ENCODE measurements at places on chromosomes 5 and 9. TPM values are rescaled to one million over a fixed set of nuclear protein-coding genes. Genes with fewer than 3 reads are reported as not detected.

GRCh38 chr9:125564631-125565030 is 142.4 kb downstream of the MAPKAP1 start:
- H3K27ac ChIP-seq, result no peak overlapping the region
- no peaks in the 10 kb centered on the region for H3K27me3 ChIP-seq
- H3K36me3 ChIP-seq, result no peaks in the 10 kb centered on the region

DNA sequence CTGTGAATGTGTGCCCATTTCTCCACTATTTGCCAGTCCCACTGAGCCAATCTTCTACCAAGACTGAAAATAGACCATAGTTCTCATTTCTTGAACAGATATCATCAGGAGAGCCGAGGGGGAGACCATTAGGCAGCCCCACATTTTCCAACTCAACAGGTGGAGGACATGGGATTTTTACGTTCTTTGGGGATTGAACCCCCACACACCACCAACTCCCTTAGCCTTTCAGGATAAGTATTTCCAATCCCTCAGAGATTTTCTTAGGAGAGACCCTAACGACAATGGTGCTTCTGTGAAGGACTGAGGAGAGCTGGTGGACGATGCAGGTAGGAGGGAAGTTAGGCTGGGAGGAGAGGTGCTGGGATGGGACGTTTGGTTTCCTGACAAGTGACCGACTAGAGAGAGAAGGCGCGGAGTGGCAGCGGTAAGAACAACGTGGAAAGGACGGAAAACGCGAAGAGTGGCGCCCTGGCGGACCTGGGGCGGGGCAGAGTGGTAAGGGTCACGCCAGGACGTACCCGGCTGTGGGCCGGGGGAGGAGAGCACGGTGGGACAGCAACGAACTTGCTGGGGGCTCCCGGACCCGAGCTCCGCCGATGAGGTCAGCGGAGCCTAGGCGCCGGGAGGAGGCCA is 681 bp upstream of the CHSY3 start:
- H3K27ac ChIP-seq, result peak overlapping the region; percentile 78
- H3K36me3 ChIP-seq, result no peaks in the 10 kb centered on the region
- no peak for DNase-seq

The CNTNAP3B gene
- 2.3 TPM for total RNA-seq

The IL3 gene
- not detected for total RNA-seq

- no peak overlapping the region for H3K27ac ChIP-seq
- H3K4me1 ChIP-seq, result no peaks in the 10 kb centered on the region
- no peaks in the 10 kb centered on the region for H3K27me3 ChIP-seq
- no peak overlapping the region for H3K4me3 ChIP-seq
- DNase-seq, result no peak
- H3K36me3 ChIP-seq, result no peaks in the 10 kb centered on the region
These were observed 24.6 kb upstream of the IFNB1 start for GRCh38 chr9:21102305-21102704.

- H3K36me3 ChIP-seq, result no peaks in the 10 kb centered on the region
- H3K4me1 ChIP-seq, result peaks cover 70% of the 10 kb centered on the region
- H3K27ac ChIP-seq, result peak overlapping the region; percentile 46
- no peak for DNase-seq
- H3K4me3 ChIP-seq, result no peak overlapping the region
These were observed 194.5 kb downstream of the NR3C1 start for GRCh38 chr5:143208781-143209510.

All from heart left ventricle (tissue), 16 donors.